Epithelial cell of prostate (primary cell): ENCODE measurements at places on chromosomes 4 and X.
A peak's percentile ranks its signal among the peaks of the same experiment; 100 is the strongest.

DNA sequence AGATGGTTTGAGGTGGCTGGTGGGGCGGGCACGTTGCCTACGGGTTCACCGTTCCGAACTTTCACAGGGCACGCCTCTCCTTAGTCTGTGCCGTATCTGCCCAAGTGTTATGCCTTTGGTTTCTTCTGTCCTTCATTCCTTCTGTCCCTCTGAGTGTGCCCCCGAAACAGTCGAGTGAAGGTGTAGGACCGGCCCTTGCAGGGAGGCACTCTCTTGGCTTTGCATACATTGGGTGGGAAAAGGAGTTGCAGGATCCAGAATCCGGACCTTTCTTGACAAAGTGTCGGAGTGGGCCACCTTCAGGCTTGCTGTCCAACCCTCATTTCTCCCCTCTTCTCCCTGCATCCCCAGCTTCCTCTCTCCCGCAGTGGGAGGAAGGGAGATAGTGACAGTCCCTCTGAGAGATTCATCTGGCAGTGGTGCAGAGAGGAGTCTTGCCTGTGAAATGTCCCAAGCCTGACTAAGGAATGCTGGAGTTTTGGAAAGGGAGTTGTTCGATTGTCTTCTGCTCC lies 569 bp downstream of the ARFIP1 start:
- no peak for DNase-seq

DNA sequence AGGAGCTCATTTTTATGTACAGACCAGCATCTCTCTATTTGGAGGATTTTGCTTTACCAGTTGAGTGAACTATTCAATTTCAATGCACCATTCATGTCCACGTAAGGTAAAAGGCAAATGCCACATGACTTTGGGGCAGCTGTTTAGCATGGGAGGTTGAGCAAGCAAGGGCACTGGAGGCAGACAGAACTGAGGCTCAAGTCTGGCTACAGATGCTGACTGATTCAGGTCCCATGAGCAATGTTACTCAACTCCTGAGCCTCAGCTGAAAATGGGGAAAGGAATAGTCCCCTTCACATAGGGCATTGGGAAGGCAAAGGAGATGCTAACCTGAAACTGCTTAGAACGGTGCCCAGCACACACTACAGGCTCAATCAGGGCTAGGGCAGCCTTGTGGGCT lies 93.0 kb upstream of the MTM1 start:
- no peak for DNase-seq

DNA sequence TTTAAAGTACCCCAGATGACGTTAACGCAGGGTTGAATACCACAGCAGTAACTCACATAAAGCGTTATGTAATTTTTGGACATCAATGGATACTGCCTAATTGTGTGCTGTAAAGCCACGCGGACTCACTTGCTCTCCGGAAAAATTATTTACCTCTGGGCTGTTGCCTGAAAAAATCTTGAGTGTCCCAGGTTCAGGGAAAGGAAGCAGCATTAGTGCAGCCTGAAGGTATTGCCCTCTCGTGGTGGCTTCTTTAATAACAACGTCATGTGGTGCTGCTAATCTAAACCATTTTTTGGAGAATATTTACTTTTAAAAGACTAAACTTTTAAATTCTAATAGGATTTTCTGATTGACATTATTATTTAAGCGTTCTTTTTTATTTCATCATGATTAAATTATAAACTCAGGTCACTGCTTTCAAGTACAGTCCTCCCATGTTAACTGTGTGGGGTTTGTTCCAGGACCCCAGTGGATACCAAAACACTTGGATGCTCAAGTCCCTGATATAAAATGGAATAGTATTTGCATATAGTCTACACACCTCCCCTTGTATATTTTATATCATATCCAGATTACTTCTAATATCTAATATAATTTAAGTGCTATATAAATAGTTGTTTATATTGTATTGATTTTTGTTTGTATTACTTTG lies 384.8 kb downstream of the FAM133A start:
- DNase-seq, result no peak

DNA sequence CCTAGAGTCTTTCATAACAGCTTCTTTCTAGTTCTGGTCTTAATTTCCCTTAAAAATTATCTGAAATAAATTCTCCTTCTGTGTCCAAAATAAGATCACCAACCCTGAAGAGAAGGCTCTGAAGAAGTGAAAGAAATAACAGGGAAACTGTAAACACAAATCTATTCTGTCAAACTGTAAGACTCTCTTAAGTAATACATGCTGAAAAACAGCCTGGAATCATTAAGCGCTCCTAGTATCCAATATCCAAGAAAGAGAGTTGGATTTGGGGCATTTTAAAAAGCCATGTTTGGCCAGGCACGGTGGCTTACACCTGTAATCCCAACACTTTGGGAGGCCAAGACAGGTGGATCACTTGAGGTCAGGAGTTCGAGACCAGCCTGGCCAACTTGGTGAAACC lies 53.3 kb downstream of the RELL1 start:
- DNase-seq, result no peak

DNA sequence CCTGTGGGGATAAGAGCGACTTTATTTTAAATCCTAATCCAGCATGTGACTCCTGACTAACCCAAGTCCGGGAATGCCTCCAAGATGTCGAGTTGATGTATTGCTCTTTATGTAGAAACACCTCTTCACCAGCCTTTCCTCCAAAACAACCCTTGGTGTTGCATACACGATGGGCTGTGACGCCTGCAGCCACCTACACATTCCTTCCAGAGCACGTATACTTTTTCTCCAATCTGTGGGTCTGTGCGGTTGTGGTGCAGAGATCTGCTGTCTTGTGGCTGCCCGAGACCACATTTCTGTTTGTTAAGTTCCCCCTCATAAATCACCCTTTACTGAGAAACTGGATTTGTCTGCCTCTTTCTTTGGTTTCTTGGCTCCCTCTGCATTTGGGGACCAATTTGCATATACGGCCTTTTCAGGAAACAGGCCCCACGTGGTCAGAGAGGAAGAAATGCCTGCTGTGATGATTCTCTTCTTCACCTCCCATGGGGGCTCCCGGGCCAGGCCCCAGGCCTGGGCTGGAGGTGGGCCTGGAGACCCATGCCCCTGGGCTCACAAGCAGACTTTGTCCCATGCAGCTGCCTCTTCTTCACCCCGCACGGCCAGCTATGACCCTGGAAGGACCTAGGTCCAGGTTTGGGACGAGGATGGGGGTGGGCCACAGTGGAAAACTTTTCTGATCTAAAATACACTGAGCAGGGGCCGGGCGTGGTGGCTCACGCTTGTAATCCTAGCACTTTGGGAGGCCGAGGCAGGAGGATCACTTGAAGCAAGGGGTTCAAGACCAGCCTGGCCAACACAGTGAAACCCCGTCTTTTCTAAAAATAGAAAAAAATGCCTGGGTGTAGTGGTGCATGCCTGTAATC lies 21.4 kb upstream of the AFAP1 start:
- peak; percentile 93 for DNase-seq
